Omental fat pad (tissue), 4 donors: ENCODE measurements at places on chromosomes 2 and 18.

GRCh38 chr18:13565228-13565627 lies 161.1 kb downstream of the FAM210A start:
- DNase-seq: no peak

DNA sequence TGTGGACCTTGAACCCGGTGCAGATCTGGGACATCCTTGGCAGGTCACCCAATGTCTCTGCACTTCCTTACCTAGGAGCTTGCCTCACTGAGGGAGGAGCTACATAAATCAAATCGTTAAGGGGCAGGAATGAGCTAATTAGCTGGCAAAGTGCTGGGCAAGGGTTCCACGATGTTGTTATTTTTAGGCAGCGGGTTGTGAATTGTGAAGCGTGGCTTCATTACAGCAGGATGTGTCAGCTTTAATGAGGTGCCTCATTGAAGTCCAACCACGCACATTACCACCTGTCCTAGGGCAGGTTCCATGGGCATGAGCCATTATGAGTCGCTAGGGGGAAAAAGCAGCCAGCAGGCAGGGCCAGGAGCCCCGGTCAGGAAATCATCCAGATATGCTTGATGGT lies 127.0 kb upstream of the AGAP1 start:
- no peak for DNase-seq

DNA sequence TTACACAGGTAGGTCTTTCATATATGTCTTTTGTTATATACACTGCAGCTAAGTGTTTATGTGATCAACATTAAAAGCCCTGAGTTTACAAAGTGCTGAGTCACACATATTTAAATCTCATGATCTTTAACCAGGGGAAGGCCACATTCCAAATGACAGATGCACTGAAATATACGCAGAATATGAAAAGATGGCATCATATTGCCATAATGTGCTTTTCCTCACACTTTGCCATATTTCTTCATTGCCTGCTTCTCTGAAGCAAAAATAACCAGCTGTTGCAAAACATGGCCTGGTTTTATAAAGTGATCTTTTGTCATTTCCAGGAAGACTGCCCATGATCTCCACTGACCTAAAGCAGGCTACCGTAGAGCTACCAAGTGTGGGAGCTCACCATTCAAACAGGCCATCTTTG lies 93.5 kb upstream of the MAPRE2 start:
- no peak for DNase-seq

- no peak for DNase-seq
Measured at GRCh38 chr2:15920696-15921095, 19.7 kb upstream of the MYCN start.

- DNase-seq: no peak
Measured at GRCh38 chr2:43127941-43128558, 98.4 kb downstream of the ZFP36L2 start.

DNA sequence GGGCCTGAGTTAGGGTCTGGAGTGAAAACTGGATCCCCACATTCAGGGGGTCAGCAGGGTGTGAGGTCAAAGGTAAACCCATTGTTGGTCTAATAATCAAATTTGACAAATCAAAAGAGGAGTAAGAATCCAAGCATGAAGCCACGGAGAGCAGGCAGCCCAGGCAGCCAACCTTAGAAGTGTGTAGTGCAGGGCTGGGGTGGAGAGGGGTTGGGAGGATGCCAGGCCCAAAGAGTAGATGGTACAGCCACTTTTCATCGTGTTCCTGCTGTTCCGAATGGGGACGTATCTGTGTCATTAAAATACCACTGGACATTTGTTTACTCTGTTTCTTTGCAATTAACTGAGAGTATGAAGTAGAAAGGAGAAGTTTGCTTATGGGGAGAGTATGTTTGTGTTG lies 16.5 kb upstream of the SPTBN1 start:
- DNase-seq: no peak

- no peak for DNase-seq
Measured at GRCh38 chr18:51010218-51010617, 19.8 kb upstream of the SMAD4 start.

DNA sequence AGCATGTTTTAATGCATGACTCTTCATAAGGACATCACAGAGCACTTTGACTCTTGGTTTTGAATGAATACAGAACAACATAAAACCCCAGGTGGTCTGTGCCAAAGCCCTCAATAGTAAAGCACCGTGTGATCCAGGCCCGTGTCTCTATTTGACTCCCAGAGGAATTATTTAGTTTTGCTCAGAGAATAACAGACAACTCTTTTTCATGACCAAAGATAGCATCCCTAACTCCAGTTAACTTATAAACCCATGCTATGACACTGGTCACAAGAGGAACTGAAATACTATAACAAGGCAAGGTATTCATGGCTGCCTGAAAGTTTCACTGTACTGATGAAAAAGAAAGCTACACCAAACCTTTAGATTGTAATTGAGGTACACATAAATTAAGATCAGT lies 128.4 kb downstream of the IKZF2 start:
- DNase-seq: no peak

GRCh38 chr2:60553495-60554073 lies at the start of gene BCL11A:
Gene BCL11A, minus strand, starts transcription at chr2:60553654. Its CDS starts 384 bp downstream, at chr2:60553270.
- no peak for DNase-seq

- DNase-seq: no peak
Measured at GRCh38 chr2:168002021-168002553, 245.3 kb downstream of the STK39 start.

DNA sequence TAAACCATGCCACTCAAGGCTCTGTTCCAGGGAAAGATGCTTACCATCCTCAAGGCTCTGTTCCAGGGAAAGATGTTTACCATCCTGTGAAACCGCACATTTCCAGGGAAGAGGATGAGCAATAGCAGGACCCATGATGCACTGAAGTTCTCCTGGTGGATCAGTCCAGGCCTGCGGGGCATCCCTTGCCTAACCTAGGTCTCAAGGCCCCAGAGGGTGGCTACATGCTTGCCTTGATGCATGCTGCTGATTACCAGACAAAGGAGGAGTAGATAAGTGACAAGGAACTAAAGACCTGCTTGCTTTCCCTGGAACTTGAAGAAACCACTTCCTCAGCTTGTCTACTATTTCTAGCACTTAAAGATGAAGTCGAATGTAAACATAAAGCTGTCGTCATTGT lies 111.0 kb upstream of the LINC00305 start:
- DNase-seq: no peak

DNA sequence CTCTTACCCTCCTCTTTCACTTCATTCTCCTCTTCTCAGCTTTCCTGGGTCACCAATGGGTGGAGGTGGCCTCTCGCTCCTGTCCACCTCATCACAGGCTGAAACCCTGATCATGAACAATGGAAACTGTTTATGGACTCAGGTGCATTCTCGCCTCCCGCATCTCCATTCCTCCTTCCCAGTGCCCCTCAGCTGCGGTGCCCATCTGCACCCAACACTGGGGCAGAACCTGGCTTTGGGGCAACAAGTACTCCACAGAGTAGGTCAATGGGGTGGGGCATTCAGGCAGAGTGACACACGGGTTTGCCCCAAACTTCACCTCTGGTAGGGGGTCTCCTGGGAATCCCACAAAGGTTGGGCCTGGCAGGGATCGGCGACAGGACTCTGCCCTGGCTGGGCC lies 199.5 kb downstream of the RTP5 start:
- no peak for DNase-seq

- DNase-seq: no peak
Measured at GRCh38 chr2:181861379-181861778, 30.2 kb upstream of the ITPRID2 start.

DNA sequence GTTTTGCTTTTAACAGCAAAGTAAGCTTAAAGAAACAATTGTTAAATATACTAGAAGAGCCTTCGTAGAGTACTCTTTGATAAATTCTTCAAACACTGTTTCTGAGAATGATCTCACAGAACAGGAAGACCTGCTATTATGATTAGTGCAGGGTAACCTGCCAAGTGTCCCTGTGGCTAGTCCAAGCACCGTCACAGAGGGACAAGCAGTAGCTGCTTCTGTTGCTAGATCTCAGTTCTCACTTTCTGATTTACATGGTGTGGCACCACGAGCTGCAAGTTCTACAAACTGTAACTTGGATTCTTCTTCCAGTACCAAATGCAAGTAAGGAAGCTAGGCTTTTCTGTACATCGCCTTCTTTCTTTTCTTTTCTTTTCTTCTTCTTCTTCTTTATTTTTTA lies 121.5 kb downstream of the PIEZO2 start:
- DNase-seq: no peak

DNA sequence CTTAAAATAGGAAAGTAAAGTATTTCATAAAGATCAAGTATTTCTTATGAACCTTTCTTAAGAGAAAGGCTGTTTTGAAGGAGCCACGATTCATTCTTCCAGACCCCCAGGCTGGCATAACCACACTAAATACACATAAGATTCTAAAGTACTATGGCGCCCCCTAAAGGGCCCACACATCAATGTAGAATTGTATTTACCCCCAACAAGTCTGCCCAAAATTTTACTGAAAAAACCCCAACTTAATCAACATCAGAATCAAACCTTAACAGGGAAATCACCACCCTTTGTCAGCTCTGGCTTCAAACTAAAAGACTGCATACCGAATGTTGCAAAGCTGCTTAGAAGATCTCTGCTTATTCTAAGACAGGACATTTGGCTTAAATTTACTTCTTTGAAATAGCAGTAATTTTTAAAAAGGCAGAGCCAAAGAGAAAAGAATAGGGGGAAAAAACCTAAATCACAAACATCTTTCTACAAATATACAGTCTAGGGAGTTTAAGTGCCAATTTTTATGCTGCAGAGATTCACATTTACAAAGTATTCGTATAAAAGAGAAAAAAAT lies 20.4 kb upstream of the BCL2 start:
- no peak for DNase-seq

- no peak for DNase-seq
Measured at GRCh38 chr18:68662754-68663153, 52.2 kb downstream of the TMX3 start.

DNA sequence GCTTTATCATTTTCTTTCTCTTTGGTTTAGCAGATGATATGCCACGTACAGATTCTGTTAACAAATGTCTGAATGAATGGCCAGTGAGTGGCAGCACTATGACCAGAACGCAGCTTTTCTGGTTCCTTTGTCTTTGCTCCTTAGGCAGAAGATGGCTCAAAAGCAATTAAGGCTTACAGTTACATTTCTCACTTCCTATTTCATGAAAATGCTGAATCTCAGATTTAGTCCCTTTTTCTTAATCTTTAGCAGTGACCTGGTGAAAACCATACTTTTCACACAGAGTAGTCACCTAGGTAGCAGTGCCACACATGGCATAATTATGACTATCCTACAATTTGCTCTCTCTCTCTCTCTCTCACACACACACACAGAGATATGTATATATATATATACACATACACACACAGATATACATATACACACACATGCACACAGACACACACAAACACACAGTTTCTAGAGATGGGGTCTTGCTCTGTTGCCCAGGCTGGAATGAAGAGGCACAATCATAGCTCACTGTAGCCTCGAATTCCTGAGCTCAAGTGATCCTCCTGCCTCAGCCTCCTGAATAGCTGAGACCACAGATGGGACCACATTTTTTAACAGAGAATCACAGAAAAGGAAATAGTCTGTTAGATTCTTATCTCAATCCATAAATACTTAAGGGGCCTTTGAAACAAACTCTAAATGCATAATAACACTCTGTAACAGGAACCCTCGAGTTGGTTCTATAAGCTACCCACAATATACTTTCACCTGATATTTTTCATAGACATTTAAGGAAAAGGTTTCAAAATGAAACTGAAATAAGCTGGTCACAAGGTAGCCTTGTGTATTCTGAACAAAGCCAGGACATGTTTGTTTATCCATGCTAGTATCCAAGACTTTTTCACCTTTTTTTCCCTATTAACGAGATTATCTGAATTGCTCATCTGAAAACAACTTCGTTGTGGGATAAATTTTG lies 11.6 kb downstream of the PDE6D start:
- DNase-seq: no peak
